Activated CD8-positive, alpha-beta memory T cell treated with anti-CD3 and anti-CD28 coated beads, Interleukin-2, amount 10 ng/mL, durations not matched to agents 7 days and 5 days (primary cell): ENCODE measurements at places on chromosomes 2 and 18. TPM values are rescaled to one million over a fixed set of nuclear protein-coding genes. Genes with fewer than 3 reads are reported as not detected.

- H3K27ac ChIP-seq = peak overlapping the region; percentile 52
- no peak overlapping the region for H3K4me3 ChIP-seq
- DNase-seq = peak; percentile 56
- peaks cover 18% of the 10 kb centered on the region for H3K36me3 ChIP-seq
- H3K27me3 ChIP-seq = no peaks in the 10 kb centered on the region
- H3K4me1 ChIP-seq = peaks cover 46% of the 10 kb centered on the region
These were observed 4.7 kb downstream of the EPG5 start for GRCh38 chr18:45962461-45962860.

- H3K4me3 ChIP-seq = no peak overlapping the region
- no peak overlapping the region for H3K27ac ChIP-seq
- H3K4me1 ChIP-seq = no peaks in the 10 kb centered on the region
- no peak for DNase-seq
These were observed 1615.3 kb upstream of the ZEB2 start for GRCh38 chr2:146135245-146135644.

The GCG gene
- not detected for total RNA-seq

The ABHD3 gene
- 47.9 TPM for total RNA-seq

The RUFY4 gene
- total RNA-seq = 1.4 TPM

DNA sequence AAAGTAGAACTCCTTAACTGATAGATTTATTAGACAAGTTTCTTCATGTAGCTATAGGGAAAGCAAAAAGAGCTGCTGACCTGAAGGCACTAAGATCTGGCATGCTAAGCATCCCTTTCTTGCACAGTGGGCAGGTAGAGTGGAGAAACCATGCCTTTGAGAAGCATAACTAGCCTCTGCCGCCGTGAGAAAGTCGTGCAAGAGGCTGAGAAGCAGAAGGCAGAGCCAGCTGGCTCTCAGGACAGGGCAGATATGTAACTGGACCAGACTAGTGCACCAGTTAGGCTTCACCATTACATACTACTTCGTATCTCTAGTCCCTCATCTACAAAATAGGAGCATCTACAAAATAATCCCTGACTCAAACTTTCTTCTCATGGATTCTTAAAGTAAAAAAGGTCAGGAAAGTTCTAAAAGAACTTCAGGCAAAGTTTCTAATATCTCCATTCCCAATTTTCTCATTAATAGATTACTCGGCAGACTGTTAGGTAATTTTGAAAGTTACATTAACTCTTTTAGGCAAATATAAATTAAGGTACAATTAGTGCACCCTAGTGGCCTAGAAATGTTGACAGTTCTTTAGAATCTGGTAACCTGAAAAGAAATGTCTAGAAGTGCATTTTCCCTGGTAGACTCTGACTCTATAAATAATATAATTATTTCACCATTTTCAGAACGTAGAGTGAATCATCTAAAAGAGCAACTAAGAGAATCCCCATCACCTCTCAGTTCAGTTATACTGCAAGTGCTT, 10.3 kb downstream of the ERBB4 start:
- H3K36me3 ChIP-seq = no peaks in the 10 kb centered on the region
- H3K27me3 ChIP-seq = no peaks in the 10 kb centered on the region
- H3K4me3 ChIP-seq = no peak overlapping the region
- H3K27ac ChIP-seq = no peak overlapping the region

The GNAL gene
- 0.52 TPM for total RNA-seq

DNA sequence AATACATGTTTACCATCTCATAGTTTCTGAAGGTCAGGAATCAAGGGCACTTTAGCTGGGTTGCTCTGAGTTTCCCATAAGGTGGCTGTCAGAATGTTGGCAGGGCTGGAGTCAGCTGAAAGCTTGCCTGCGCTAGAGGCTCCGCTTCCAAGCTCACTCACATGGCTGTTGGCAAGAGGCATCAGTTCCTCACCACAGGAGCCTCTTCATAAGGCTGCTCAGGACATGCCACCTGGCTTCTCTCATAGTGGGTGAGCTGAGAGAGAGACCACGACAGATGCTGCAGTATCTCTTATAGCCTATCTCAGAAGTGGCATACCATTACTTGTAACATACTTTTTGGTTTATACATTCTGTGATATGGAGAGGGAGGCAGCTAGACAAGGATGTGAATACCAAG, 7.2 kb downstream of the HADHB start:
- no peak overlapping the region for H3K27ac ChIP-seq
- no peaks in the 10 kb centered on the region for H3K27me3 ChIP-seq
- no peak overlapping the region for H3K4me3 ChIP-seq
- H3K36me3 ChIP-seq = peaks cover 7% of the 10 kb centered on the region
- peaks cover 19% of the 10 kb centered on the region for H3K4me1 ChIP-seq
- no peak for DNase-seq

The KCNG2 gene
- not detected for total RNA-seq

DNA sequence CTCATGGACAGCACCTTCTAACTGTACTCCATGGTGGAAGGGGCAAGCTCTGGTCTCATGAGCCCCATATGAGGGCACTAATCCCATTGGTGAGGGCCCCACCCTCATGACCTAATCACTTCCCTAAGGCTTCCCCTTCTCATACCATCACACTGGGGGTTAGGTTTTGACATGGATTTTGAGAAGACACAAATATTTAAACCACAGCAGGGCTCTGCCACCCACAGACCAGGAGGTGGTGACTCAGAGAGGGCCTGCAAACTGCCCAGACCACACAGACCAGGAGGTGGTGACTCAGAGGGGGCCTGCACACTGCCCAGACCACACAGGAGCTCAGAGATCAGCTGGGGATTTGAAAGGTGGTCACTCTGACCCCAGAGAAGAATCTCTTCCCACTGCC, 222.0 kb downstream of the KLHL29 start:
- H3K4me3 ChIP-seq = no peak overlapping the region
- no peak for DNase-seq
- peaks cover 35% of the 10 kb centered on the region for H3K27me3 ChIP-seq
- peaks cover 5% of the 10 kb centered on the region for H3K36me3 ChIP-seq
- peaks cover 8% of the 10 kb centered on the region for H3K4me1 ChIP-seq

The CIAO1 gene
- 76.8 TPM for total RNA-seq

DNA sequence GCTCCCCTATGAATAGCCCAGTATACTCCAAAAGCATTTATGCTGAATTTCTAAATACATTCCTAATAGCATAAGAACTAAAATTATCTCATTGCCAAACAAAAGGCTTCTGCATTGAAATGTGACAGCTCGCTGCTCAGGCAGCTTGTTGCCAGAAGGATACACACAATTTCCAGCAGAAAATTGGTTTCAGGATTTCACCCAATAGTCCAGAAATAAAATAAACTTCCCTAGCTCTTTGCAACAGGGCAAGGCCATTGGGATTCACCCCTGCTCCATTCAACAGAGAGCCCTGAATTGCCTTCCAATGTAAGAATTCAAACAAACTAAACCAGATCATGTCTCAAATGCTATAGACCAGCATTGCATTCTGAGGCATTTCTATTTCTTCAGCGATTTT, 70.7 kb downstream of the RBM43 start:
- peaks cover 3% of the 10 kb centered on the region for H3K4me1 ChIP-seq
- no peak overlapping the region for H3K27ac ChIP-seq
- no peaks in the 10 kb centered on the region for H3K36me3 ChIP-seq
- DNase-seq = no peak
- no peak overlapping the region for H3K4me3 ChIP-seq

- peaks cover 5% of the 10 kb centered on the region for H3K36me3 ChIP-seq
- H3K4me3 ChIP-seq = no peak overlapping the region
- no peak for DNase-seq
- H3K4me1 ChIP-seq = peaks cover 6% of the 10 kb centered on the region
- H3K27ac ChIP-seq = no peak overlapping the region
These were observed 136.0 kb downstream of the CTIF start for GRCh38 chr18:48674758-48675351.

The LRATD1 gene
- not detected for total RNA-seq

GRCh38 chr2:58405341-58405740, 164.2 kb upstream of the FANCL start:
- H3K36me3 ChIP-seq = no peaks in the 10 kb centered on the region
- DNase-seq = no peak
- H3K4me3 ChIP-seq = no peak overlapping the region
- no peaks in the 10 kb centered on the region for H3K4me1 ChIP-seq

The VSNL1 gene
- total RNA-seq = not detected

The HRH4 gene
- total RNA-seq = not detected

DNA sequence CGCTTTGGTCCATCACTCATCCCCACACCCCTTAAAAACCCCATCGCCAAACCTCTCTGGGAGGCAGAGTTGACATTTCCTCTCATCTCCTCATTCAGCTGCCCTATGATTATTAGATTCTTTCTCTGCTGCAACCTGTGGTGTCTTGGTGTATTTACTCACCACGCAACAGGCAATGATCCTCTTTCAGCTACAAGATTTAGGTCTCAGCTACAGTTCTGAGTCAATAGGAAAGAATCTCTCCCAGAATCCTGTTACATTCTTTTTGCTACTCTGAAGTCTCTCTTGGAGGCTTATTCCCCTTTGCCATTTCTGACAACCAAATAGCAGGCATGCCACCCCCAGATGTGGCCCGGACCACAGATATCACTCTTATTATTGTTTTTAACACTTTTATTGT, 468.3 kb upstream of the GYPC start:
- no peaks in the 10 kb centered on the region for H3K36me3 ChIP-seq
- no peak for DNase-seq
- H3K4me3 ChIP-seq = no peak overlapping the region
- no peaks in the 10 kb centered on the region for H3K4me1 ChIP-seq

GRCh38 chr2:171086352-171087290, 74.1 kb downstream of the TLK1 start:
- H3K4me3 ChIP-seq = no peak overlapping the region
- H3K27me3 ChIP-seq = no peaks in the 10 kb centered on the region
- peaks cover 18% of the 10 kb centered on the region for H3K4me1 ChIP-seq
- peaks cover 8% of the 10 kb centered on the region for H3K36me3 ChIP-seq

DNA sequence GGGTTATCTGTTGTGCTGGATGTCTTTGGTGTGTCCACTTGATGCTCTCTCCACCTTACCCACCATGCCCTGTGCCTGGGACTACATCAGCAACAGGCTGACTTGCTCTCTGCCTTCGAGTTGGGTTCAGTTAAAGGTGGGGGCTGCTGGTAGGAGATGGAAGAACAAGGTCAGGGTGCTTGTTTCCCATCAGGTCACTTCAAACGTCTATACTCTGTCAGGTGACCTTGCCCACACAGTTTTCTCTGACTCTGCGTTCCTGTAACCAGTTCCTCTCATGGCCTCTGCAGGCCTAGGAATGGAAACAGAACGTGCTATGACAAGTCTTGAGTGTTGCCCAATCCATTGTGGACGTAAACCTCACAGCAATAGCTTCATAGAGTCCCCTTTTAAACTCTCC, 38.4 kb upstream of the PAPOLG start:
- H3K4me1 ChIP-seq = no peaks in the 10 kb centered on the region
- no peak overlapping the region for H3K4me3 ChIP-seq
- DNase-seq = no peak
- no peak overlapping the region for H3K27ac ChIP-seq
- H3K27me3 ChIP-seq = no peaks in the 10 kb centered on the region

DNA sequence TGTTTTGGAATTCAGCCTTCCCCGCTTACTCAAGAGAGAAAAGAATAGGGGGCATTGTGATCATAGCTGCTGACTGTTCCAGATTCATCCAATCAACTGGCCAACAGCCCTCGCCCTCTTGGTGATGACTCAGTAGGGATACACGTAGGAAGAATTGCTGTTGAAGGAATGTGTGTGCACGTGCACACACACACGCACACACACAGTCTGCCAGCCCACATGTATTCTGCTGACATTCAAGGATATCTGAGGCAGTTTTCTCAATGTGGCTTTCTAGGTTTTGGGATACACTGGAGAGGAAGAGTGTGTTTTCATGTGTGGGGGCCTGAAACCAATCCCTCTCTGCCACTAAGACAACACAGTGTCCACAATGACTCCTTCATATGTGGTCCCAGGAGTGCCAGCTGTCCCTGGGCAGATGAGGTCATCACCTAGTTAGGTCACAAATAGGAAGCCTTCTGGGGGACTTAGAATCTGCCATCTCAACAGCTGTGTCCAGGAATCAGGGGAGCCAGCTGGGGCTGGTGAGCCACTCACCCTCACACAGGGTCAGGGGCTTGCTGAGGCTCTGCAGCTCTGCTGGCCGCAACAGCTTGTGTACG, 352.6 kb downstream of the SS18 start:
- no peaks in the 10 kb centered on the region for H3K4me1 ChIP-seq
- no peaks in the 10 kb centered on the region for H3K27me3 ChIP-seq
- DNase-seq = no peak
- H3K4me3 ChIP-seq = no peak overlapping the region

DNA sequence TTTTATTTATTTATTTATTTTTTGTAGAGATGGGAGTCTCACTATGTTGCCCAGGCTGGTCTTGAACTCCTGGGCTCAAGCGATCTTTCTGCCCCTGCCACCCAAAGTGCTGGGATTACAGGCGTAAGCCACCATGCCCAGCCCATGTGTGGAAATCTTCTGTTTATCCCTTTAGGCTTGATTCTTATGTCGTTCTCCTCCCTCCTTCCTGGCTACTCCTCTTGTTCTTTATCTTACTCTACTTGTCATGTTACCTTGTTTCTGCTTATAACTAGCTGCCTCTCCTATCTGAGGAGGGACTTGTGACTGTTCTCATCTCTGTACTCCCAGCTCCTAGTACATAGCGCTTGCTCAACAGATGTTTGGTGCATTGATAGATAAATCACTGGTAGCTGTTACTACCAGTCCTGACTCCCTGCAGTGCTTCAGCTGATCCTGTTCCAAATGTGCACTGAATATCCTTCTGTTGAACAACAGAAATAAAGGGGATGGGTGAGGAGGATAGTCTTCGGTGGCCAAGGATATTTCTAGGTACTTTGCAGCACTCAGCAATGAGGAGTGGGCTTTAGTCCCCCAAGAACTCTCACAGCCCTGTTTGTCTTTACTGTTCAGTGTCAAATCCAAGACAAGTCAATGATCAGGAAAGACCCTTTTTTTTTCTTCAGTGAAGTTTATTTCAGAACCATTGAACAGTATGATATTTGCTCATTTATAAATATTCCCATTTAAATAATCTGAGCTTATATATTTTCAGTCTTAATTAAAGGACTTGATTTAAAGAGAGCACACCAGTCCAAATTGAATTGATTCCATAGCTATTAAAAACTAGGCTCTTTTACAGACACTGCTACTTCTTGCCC, 7.2 kb downstream of the IL1B start:
- H3K27me3 ChIP-seq = peaks cover 17% of the 10 kb centered on the region
- H3K4me1 ChIP-seq = peaks cover 16% of the 10 kb centered on the region
- no peak overlapping the region for H3K4me3 ChIP-seq
- no peak overlapping the region for H3K27ac ChIP-seq
- DNase-seq = no peak
- peaks cover 5% of the 10 kb centered on the region for H3K36me3 ChIP-seq
